ENCODE measurements at places on chromosomes 13 and 19. TPM values are rescaled to one million over a fixed set of nuclear protein-coding genes. Genes with fewer than 3 reads are reported as not detected.

DNA sequence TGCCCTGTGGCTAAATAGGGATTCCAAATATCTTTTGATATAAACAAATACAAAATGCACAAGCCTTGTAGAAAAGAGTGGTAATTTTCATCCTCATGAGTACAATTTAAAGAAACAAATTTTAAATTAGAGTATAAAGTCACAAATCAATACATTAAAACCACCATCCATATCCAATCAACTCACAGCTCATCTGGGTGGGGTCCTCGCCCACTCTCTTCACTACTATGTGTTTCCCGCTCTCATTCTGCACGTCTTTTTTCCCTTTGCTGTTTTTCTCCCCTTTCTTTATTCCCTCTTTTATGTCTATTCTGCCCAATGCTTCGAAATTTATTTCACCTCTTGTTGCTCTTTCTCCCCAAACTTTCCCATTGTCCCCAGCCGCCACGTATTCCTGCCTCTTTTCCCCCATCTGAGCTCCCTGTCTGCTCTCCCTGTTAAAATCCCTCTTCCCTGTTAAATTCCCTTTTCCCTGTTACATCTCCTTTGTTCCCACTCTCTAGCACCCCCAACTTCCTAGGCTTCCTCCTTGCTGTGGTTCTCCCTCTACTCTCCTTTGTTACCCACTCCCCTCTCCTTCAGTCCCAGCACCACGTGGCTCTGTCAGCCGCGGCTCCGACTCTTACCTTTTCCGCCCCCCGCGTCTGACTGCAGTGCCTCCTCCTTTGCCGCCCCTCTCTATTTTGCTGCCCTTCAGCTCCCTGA, 1.3 kb downstream of the ZNF616 start:
- peak overlapping the region; percentile 84 for H3K4me3 ChIP-seq
- peak; percentile 74 for DNase-seq
- peaks cover 20% of the 10 kb centered on the region for H3K4me1 ChIP-seq
- peaks cover 22% of the 10 kb centered on the region for H3K36me3 ChIP-seq
- H3K27ac ChIP-seq = peak overlapping the region; percentile 96

DNA sequence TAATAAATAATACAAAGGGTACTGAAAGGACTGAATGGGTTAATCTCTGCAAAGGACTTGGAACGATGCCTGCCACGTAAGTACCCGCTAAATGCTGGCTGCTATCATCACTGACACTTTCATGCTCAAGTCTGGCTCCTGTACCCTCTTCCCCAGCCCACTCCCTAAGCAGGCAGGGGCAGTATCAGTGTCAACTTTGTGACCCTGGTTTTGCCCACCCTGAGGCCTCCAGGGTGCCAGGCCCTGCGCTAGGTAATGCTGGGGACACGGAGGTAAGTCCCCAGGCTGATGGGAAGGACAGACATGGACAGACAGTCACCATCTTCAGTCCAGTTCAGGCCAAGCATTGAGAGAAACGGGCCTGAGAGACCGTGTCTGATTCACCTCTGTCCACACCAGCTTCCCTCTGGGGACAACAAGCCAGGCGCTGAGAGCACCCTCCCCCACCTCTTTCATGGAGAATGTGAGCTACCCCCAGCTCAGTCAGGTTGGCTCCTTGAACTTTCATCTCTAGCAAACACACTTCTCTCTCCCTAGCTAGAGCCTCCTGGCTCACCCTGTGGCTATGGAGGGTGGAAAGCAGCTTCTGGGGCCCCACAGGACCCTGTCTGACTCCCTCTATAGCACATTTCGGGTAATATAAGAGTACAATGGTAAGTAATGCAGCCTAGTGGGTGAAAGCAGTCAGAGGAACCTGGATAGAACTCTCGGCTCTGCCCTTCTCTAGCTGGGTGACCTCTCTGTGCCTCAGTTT, 800 bp downstream of the ETFB start:
- H3K4me3 ChIP-seq = peak overlapping the region; percentile 65
- peak overlapping the region; percentile 97 for H3K27ac ChIP-seq
- H3K4me1 ChIP-seq = peaks cover 17% of the 10 kb centered on the region
- no peaks in the 10 kb centered on the region for H3K27me3 ChIP-seq
- DNase-seq = no peak

The TEX29 gene
- total RNA-seq = 0.66 TPM

The FFAR1 gene
- 0.26 TPM for total RNA-seq

- H3K4me1 ChIP-seq = no peaks in the 10 kb centered on the region
- no peaks in the 10 kb centered on the region for H3K36me3 ChIP-seq
- DNase-seq = no peak
- no peak overlapping the region for H3K4me3 ChIP-seq
- no peaks in the 10 kb centered on the region for H3K27me3 ChIP-seq
Measured at GRCh38 chr13:49731766-49732165, 40.5 kb upstream of the EBPL start.

DNA sequence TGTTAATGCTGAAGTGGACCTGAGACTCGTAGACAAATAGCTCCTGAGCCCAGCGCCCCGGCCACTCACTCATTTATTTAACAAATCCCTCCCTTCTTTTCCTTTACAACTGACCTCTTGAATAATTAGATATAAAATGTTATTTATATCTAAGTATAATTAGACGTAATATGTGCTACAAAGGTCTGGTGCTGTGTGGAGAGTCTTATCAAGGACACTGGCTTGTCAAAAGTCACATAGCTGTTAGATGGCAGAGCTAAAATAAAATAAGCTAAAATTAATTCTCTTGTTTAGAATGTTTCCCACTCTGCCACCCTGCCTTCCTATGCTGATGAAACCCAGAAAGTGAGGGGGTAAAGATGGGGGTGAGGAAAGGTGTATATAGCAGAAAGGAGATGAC, 73.0 kb upstream of the FAM216B start:
- no peaks in the 10 kb centered on the region for H3K27me3 ChIP-seq
- DNase-seq = no peak
- H3K4me3 ChIP-seq = no peak overlapping the region
- no peaks in the 10 kb centered on the region for H3K4me1 ChIP-seq

DNA sequence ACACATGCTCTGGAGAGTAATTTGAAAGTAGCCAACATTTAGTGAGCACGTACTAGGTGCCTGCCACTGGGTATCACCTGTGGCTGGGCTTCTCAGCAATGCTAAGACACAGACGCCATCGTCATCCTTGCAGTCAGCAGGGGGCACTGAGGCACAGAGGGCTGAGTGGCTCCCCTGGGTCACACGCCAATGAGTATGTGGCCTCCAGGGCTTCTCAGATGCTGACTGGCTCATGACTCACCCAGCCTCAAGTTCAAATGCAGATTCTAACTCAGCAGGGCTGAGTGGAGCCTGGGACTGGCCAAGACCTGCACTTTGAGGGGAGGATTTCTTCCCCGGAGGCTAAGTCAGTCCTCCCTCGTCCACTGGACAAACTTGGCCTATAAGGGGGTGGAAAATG, 115.1 kb upstream of the CACNA1A start:
- peak; percentile 54 for DNase-seq
- no peak overlapping the region for H3K27ac ChIP-seq
- no peaks in the 10 kb centered on the region for H3K4me1 ChIP-seq
- H3K27me3 ChIP-seq = peaks cover 39% of the 10 kb centered on the region

GRCh38 chr13:113293686-113294085, 3.4 kb upstream of the LAMP1 start:
- H3K4me3 ChIP-seq = no peak overlapping the region
- H3K27ac ChIP-seq = no peak overlapping the region
- H3K27me3 ChIP-seq = peaks cover 7% of the 10 kb centered on the region
- H3K4me1 ChIP-seq = peaks cover 33% of the 10 kb centered on the region
- H3K36me3 ChIP-seq = no peaks in the 10 kb centered on the region

- peak overlapping the region; percentile 71 for H3K27ac ChIP-seq
- peak overlapping the region; percentile 37 for H3K4me3 ChIP-seq
- no peaks in the 10 kb centered on the region for H3K36me3 ChIP-seq
- DNase-seq = peak; percentile 85
Measured at GRCh38 chr19:15551293-15552004, 43.1 kb downstream of the CYP4F22 start.

The ZNF382 gene
- total RNA-seq = 13.3 TPM
